ENCODE measurements at places on chromosomes 5 and 9.

GRCh38 chr9:81455462-81456219 is 233.7 kb downstream of the TLE1 start:
- DNase-seq: no peak

DNA sequence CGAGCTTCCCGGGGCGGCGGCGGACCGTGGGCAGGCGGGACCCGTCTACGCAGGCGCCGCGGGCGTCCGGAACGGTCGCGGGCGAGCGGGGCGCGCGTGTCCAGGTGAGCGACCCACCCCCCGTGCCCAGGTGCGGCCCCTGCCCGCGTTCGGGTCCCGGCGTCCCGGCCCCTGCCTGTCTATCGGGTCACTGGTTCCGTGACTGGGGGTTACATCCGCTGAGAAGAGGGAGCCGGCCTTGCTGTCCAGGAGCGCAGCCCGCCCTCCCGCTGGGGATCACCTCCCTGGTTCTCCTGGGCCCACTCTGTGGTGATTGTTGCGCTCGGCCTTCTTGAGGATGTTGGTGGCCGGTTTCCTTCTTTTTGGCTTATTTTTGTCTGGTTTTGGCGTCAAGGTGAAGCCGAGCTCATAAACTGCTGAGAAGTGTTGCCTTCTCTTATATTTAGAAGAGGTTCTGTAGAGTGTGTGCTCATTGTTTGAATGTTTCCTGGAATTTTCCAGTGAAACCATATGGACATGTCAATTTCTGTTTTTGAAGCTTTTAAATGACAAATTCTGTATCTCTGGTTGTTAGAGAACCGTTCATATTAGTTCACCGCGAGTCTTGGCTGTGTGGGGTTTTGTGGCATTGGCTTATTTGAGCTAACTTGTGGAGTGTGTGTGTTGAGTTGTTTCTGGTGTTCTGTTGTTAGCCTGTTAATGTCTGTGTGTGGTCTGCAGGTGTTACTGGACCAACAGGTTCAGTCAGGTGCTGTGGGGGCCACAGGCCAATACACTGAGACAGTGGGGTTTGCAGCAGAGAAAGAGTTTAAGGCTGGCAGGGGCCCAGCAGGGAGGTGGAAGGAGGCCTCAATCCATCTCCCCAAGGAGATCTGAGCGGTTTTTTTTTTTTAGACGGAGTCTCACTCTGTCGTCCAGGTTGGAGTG is 621 bp downstream of the CEP72 start:
- no peak for DNase-seq

DNA sequence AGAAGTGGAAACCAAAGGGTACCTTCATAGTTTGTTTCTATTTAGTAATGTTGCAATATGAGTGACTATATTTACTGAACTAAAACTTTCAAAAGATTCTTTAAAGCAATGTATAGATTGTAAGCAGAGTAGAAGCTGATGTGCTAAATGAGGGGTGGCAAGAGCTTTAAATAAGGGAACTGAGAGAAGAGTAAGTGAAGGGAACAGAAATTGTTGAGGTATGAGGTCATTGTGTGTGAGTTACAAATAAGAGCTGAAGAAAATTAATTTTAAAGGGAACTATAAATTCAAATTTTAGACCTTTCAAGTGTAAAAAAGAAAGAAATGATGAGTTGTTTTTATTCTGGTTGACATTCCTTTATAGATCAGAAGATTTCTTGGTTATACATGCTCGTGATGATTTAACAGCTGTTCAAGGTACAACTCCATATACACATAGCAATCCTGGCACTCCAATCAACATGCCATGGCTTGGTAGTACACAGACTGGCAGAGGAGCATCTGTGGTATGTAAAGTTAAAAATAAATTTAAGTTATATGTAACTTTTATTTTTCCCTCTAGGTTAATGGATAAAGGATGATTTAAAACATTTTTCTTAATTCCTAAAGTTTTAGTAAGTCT is 135.1 kb upstream of the TNFAIP8 start:
- no peak for DNase-seq

DNA sequence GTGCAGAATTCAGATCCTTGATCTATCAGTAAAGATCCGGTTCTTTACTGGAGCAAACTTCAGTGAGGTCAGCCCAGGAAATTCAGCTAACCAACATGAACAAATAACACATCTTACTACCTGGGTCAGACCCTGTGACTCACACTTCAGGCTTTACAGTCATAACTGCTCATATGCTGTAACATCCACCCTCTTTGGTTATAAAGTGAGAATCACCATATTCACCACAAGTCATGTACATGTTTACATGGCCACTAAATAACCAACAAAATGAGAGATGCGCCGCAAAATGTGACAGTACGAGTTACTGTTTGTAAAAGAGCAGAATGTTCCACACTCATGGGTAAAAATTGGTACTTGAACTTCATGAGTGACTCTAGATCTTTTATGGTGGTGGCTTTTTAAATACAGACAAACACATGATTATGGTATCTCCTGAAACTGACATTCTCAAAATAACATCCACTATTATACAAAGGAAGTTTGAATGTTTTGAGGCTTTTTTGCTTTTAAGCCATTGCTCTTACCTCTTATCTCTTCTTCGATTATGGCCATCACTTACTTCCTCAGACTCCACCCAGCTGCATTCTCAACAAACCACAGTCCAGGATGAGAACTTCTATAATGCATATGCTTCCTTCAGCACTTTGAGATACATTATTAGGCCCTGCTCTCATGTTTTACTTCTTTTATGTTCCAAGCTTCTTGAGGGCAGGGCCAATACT is 516.6 kb downstream of the RAB3C start:
- DNase-seq: peak; percentile 91

DNA sequence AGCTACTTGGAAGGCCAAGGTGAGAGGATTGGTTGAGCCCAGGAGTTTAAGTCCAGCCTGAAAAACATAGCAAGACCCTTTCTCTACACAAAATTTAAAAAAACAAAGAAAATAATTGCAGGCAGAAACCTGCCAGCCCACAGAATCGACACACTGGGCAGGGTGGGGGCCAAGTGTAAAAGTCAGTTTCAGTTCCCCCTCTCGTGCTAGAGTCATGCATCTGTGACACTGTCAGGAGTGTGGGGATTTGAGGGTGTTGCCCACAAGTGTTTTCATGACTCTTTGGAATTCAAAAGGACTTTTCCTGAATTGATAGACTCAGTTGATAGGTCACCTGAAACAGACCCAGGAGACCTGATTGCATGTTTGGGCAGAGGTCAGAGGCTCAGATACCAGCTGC is 47.6 kb downstream of the PRRC2B start:
- no peak for DNase-seq

DNA sequence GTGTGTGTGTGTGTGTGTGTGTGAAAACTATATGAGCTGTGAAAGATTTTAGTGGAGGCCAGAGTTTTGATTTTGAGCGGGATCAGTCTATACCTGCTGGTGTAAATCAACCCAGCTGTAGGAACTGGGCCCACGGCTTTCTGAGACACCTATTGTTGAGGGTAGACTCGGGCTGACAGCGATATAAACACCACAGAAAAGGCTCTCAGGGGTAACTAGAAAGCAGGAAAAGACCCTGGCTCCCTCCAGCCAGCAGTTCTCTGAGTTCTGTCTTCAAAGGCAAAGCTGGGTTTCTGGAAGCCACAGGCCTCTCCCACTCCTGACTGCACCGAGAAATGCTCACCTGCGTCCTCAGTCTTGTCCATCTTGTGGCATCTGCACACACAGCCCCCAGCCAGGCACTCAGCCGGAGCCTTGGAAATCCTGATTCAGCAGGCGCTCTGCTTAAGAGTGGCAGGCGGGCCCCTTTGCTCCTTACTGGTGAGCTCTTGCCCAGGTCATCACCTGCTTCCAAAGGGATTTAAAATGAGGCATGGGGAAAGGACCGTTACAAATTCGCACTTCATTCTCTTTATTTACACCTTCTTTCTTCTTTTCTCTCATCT is 223.3 kb downstream of the NDUFS4 start:
- DNase-seq: no peak

- DNase-seq: no peak
These were observed 5.6 kb upstream of the IL3 start for GRCh38 chr5:132054697-132055440.

DNA sequence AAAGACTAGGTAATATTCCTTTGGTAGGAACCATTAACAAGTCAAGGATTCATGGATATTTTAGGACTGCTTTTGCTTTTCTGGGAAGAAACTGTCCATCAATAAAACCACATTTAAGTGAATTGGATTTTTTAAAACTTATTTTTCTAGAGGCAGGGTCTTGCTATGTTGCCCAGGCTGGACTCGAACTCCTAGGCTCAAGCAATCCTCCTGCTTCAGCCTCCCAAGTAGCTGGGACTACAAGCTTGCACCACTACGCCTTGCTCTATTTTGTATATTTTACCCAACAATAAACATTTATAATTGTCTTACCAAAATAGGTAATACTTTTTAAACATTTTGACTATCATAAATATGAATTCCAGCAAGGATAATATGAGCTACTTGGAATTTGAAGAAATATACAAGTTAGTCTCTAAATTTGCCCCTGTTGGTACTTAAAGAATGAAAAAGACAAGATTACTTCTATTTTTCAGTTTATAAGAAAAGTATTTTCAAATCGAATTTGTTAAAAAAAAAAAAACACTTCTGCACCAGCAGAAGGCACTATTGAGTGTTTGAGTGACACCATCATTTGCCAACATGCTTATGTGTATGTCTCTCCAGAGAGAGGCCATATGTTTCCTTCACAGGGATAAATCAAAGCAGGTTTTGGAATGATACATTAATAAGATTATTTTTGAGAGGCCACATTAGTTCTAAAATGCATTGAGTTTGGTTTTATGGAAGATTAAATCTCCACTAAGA is 60.0 kb upstream of the CARTPT start:
- DNase-seq: no peak

DNA sequence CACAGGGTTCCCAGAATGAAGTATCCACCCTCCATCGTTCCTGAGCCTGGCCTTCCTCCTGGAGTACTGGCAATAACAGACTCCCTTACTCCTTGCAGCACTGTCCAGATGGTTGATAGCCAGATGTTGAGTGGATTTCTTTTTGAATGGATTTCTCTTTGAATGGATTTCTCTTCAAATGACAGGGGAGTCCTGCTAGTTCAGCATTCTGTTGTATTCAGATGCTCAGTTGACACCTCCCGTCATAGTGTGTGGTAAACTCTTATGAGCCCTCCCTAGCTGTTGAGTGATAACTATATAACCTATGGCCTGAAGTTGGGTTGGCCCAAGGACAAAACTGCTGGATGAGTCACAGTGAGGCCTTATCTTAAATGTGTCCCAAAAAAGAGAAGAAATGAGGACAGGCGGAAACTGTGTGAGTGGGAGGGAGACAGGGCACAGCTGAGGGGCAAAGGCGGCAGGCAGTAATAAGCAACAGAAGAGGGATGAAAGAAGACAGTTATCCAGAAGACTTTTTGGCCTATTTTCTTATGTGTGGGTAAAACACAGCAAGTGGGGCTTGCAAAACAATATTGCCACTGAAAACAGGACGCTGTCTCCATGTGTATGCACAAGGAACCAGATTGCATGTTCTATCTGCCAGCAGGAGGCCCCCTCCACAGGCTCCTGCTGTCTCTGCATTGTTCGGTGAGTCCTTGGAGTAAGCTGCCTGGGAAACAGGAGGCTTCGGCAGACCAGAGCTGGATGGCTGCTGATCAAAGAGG is 209.5 kb upstream of the S1PR3 start:
- DNase-seq: no peak

GRCh38 chr9:68629042-68629441 is 76.0 kb upstream of the PIP5K1B start:
- no peak for DNase-seq

GRCh38 chr5:130965920-130966319 is 199.1 kb downstream of the HINT1 start:
- no peak for DNase-seq

- DNase-seq: no peak
These were observed 130.9 kb downstream of the SNCAIP start for GRCh38 chr5:122442938-122443337.

- DNase-seq: no peak
These were observed 20.4 kb upstream of the GDNF start for GRCh38 chr5:37860206-37860605.

DNA sequence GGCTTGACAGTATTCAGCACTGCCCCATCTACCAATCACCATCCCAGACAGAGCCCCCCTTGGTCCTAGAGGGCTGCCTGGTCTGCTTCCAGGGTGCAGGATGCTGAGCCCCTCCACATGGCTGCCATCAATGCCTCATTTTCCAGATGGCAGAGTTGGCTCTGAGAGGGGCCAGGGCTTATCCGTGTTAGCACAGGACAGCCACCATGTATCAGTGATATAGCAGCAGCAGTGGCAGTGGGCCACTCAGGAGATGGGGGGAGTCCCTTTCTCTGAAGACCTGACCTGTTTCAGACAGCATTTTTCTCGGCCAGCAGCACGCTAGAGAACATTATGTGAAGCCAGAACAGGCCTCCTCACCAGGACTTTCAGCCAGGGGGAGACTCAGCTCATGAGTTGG is 1.6 kb upstream of the SMIM32 start:
- DNase-seq: no peak

DNA sequence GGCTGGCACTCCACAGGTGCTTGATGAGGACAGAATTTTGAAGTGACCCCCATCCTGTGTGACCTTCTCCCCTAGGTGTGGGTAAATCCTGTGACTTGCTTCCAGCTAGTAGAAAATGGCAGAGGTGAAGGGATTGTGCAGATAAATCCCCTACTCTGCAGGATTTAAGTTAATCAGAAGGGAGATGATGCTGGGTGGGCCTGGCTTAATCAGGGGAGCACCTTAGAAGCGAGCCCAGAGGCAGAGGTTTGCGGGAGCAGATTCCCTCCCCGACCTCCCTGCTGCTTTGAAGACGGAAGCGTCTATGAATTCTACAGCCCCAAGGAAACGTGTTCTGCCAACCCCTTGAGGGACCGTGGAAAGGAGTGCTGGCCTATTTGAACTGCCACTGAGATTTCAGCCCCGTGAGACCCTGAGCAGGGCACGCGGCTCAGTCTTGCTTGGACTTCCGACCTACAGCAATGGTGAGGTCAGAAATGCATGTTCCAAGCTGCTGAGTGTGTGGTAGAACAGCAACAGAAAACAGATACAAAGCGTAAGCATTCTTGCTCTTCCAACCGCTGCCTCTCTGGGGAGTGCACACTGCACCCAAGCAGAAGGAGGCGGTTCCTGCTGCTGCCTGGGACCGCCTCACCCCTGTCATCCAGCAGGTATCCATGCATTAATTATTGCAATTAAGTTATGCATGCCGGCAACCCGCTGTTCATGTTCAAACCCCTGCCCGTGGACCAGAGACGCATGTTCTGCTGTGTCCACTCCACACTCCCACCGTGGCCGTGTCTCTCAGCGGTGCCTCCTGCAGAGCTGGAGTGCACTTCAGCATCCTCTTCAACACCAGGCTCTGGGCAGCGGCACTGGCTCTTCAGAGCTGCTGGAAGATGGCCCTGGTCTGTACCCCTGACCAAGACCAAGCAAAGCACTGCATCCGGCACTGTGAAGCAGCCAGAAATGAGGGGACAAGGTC is 54.6 kb upstream of the RXRA start:
- DNase-seq: no peak

DNA sequence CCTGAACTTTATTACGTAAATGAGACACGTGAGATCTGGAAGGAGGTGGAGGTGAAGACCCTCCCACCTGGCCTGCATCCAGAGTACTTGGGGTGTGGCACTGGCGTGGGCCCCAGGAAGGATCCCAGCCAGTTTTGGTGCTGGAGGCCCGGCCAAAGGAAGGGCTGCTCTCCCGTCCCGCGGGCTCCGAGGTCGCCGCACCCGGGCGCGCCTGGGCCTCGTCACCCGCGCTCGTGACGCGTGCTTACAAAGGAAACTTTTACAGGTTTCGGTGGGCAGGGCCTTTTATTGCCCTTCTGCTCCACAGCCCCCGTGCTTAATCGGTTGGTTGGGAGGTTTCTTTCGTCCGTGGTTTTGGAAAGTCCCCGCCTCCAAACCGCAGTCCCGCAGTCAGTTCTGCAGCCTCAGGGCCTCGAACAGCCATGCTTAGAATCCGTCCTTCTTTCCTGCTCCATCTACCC is 29.2 kb downstream of the CDKN2A start:
- no peak for DNase-seq

Measured in non-pigmented ciliary epithelial cell (primary cell).